ENCODE measurements at places on chromosomes 12 and 14.

- no peak for DNase-seq
These were observed 55.6 kb upstream of the PPP2R5C start for GRCh38 chr14:101705733-101706508.

- no peak for DNase-seq
These were observed 47.1 kb upstream of the ATXN7L3B start for GRCh38 chr12:74490390-74491064.

DNA sequence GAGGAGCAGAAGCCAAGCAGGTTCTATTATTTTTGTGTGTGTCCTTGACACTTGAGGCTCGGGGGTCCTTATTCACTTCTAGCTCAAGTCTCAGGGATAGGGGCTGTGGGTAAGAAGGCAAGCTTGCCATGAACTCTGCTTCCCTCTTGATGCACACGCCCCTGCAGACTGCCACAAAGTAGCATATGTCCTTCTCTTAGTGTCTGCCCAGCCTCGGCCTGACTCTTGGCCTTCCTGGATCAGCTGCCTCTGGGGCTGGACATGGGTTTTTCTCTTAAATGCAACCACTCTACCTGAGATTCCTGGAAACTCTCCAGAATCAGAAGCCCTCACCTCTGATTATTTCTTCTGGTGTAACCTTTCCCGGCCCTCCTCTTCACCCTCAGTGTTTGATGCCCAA, 28.2 kb upstream of the PEX5 start:
- DNase-seq = no peak

GRCh38 chr12:29032446-29032845, 116.6 kb upstream of the FAR2 start:
- no peak for DNase-seq

GRCh38 chr12:46908936-46909635, 83.3 kb upstream of the SLC38A4 start:
- DNase-seq = no peak

DNA sequence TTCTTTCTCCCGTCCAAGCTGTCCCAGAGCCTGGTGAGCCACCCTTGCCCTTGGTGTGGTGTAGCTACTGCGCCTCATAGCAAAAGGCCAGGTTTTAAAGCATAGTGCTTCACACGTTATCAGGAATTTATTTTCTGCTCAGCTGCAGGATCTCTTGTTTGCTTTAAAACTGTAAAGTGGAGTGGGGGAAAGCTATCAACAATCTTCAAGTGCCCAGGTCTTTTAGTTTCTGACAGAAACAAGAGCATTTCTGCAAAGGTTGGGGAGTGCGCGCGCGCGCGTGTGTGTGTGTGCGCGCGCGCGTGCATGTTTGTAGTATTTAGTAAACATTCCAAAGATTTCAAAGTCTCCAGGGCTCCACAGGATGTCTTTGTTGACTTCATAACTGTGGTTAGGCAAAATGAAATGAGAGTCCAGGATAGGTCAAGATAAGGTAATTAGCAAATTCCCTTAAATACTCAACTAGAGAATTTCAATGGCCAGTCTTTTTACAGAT, 45.5 kb downstream of the EML1 start:
- no peak for DNase-seq
